ENCODE measurements at places on chromosomes 6 and 20.
A peak's percentile ranks its signal among the peaks of the same experiment; 100 is the strongest.

DNA sequence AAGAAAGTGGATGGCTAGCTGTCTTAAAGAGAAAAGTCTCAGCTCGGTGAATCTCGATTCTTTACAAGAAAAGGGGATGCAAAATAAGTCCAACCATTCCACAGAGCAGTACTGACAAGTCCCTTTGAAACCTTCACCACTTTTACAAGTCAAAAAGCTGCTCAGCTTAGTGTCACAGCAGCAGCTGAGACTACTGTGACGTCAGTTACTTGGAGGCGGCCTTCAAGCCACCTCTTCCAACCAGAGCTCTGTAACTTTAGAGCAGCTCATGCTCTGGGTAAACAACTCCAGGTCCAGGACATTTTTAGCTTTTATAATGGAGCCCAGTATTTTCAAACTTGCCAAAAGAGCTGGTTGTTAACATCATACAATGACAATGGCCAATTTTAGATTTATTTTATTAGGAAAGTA is at the start of gene KIAA0408:
Gene KIAA0408 (minus strand): TSS at position 159 of the 411 bp plus-strand sequence. CDS start 5,408 bp downstream, outside the sequence.
- peak; percentile 1 for DNase-seq

DNA sequence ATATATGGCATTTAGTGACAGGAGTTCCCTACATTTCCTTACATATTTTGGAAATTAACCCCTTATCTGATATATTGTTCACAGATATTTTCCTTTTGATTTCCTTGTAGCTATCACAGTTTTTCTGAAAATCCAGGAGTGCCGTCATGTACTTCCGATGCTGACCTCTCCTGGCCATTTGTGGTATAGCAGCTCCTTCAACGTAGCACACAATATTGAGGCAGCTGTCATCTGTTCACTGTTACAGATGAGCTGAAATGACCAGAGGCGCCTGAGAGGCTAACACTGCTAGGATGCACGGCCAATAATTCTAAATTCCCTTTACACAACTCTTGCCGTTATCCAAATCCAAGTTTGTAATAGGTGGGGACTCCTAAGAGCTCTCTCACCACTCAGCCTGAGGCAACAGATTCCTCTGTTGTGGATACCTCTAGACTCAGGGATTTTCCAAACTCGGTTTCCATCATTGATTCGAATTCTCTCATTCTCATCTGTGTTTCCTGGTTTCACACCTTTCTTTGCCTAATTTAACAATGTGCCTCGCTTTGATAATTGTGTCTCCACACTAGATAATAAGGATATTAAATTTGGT is 53.0 kb downstream of the MMUT start:
- peak; percentile 30 for DNase-seq

DNA sequence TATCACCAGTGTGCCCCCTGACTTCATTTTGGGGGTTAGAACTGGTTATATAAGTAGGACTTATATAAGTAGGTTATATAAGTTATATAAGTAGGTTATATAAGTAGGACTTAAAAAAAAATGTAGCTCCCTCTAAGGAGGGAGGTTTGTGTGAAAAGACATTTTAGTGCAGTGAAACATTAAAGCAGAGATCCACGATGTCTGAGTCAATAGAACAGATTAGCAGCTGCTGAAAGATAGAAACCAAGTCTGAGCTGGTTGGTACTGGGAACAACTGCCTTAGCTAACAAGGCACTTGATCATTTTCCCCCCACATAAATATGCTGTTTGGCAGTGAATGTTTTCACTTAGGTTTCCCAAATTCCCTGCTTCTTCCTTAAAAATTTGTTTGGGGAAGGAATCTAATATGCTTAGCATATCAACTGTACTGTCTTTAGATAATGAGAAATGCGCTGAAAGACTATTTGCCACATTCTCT is 2.1 kb upstream of the RPS12 start:
- no peak for DNase-seq

GRCh38 chr6:52283111-52283510 is 1.4 kb downstream of the MCM3 start:
- DNase-seq, result no peak

- DNase-seq, result no peak
These were observed 700 bp downstream of the DTD1 start for GRCh38 chr20:18588574-18588933.

DNA sequence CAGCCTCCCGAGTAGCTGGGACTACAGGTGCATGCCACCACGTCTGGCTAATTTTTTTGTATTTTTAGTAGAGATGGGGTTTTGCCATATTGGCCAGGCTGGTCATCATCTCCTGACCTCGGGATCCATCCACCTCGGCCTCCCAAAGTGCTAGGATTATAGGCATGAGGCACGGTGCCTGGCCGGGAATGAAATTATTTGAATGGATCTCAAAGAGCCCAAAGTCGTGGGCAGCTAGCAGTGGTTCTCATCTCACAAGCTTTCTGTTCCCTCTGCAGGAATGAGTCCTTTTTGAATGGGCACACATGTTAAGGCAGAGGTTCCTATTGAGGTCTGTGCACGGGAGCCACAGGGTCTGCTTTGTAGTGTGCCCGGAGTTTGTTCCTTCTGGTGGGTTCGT is 34.9 kb downstream of the PPP1R3G start:
- peak; percentile 6 for DNase-seq

DNA sequence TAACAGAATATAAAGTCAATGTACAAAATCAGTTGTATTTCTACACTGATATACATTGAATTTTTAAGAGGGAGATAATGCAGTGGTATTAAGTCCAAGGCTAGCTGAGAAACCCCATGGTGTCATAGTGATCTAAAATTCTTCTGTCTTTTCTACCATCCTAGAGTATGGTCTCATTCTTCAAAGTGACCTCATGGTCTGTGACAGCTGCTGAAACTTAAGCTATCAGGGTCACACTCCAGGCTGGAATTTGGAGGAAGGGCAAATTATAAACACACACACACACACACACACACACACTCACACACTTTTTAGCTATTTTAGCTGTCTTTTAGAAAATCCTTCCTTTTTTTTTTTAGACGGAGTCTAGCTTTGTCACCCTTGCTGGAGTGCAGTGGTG is 47.3 kb upstream of the DYNLRB1 start:
- DNase-seq, result no peak

- DNase-seq, result no peak
These were observed 249.2 kb downstream of the FARS2 start for GRCh38 chr6:5510331-5511133.

DNA sequence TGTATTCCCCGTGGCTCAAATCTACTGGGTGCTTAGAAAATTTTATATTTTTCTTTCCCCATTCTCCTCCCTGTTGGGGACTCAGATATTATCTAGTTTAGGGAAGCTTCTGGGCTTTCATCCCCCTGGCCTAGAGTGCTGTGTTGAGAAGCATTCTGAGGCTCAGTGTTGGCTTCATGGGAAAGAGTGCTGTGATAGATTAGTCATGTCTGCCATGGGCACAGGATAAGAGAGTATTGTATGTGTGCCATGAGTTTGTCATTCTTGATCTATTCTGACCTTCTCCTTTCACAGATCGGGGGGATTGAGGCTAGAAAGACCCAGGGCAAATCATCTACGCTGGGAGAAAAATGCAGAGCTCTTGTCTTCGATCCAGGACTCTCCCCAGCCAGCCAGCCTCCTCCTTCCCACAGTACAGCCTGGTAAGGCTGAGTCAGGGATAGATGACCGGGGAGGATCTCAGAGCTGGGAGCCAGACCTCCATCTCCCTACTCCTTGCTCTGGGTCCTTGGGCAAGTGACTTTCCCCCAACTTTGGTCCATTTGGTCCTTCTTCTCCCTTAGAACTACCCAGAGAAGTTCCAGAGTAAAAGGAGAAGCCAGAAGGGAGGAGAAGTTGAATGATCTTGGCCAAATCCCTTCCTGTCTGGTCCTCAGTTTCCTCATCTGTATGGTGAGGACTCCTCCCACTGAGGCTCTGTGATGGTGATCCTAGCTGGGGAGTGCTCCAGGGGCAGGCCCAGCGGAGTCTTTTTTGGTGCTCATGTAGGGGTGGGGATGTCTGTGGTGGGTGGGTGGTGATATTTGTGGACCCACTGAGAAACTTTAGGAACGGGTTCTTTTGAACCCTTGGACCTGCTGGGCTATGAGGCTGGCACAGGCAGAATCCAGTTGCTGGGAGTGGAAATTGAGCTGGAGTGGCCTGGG is 5.0 kb downstream of the SRC start:
- no peak for DNase-seq

GRCh38 chr6:134491477-134491876 is 173.6 kb upstream of the SGK1 start:
- DNase-seq, result no peak

DNA sequence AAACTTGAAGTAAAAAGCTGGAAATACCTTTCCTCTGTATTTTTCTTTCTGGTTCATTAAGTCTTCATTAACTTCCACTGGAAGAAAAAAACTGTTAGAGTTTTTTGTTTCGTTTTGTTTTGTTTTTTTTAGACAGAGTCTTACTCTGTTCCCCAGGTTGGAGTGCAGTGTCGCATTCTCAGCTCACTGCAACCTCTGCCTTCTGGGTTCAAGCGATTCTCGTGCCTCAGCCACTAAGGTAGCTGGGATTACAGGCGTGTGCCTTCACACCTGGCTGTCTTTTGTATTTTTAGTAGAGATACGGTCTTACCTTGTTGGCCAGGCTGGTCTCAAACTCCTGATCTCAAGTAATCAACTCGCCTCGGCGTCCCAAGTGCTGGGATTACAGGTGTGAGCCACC is 14.9 kb downstream of the RPF2 start:
- no peak for DNase-seq

GRCh38 chr6:48610846-48611245 is 499.8 kb upstream of the PTCHD4 start:
- no peak for DNase-seq

DNA sequence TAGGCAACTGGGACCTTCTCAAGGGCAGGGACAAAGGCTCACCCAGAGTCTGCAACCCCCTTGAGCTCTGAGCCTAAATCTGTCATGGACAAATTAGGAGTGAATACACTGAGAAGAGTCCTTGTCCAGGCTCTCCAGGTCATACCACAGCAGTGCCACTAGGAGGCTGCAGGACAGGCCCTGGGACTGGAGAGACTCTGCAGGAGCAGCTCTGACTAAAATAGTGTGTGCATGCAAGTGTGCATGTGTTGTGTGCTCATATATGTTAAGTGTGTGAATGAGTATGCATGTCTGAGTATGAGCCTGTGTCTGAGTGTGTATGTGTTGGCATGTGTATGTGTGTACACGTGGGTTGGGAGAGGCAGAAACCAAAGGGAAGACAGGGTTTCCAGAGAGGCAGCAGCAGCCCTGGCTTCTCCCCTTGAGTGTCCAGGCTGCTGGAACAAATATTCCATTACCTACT is 27.1 kb downstream of the MRPL14 start:
- peak; percentile 28 for DNase-seq

- DNase-seq, result no peak
These were observed 57.0 kb downstream of the TULP4 start for GRCh38 chr6:158369241-158369640.

DNA sequence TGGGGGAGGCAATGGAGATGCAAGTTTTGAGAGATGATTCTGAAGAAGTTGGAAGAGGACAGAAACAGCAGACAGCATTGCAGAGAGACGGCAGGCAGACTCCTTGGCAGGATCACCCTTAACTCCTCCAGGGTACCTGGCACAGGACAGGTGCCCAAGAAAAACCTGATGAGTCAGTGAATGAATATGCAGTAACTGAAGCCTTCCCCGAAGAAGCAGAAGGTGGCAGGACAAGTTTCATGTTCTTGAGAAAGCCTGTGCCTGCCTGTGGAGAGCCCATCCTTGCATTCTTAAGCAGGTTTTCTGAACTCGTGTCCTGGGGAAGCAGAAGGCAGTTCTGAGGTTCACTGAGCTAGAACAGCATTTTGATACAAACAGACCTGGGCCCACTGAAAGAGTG is 79.6 kb upstream of the SASH1 start:
- DNase-seq, result no peak

DNA sequence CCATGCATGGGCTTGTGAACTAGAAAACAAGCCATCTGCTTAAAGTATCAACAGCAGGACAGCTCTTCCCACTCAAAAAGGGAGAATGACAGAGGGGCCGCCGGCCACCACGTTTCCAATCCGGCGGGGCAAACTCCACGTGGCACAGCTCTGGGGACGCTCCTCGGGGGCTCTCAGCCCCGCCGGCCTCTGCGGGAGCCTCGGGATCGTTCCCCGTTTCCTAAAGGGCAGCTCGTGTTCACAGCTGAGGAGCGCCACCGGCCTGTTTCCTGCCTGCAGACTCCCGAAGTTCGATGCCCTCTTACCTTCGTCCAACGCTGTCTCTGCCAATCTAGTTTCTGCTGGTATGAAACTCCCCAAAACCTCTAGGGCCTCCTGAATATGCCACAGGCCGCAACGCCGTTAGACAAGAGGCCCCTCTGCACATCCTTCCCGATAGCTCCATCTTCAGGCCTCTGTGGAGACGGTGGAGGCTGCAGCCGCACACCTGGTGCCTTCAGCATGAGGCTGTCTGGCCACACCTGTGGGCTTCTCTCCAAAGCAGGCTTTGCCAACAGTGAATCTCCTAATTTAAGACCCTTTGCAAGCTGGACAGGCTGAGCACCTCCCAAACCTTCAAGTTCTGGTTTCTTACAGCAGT is 46.5 kb downstream of the KCNQ2 start:
- no peak for DNase-seq

DNA sequence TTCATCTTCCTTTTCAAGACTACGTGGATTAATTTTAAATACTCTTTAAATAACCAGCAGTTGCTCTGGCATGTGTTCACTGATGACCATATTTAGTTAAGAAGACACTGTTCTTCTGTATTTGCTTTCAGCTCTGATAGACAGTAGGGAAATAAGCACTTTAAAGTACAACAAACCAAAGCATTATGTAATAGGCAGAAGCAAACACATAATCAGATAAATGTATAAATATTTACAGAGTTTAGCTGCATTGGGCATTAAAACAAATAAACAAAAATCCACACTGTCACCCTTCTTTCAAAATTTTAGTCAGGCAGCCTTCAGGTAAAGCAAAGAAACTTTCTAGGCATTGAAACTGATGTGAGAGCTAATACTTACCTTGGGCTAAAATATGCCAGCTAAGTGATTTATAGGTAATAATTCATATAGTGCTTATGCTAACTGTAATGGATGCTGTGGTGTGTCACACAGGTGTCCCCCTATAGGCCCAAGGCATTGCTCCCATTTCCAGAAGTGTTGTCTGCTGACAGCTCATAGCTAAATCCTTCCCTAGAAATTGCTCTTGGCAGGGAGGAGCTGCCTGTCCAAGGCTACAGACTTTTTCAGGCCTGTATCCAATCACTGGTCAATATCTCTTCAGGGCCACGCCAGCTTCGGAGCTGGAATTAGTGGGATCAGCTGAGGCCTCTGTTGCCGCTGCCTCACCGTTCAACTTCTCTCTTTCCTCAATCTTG is 111.5 kb upstream of the CITED2 start:
- no peak for DNase-seq
